ENCODE measurements at places on chromosomes 1 and 21.

DNA sequence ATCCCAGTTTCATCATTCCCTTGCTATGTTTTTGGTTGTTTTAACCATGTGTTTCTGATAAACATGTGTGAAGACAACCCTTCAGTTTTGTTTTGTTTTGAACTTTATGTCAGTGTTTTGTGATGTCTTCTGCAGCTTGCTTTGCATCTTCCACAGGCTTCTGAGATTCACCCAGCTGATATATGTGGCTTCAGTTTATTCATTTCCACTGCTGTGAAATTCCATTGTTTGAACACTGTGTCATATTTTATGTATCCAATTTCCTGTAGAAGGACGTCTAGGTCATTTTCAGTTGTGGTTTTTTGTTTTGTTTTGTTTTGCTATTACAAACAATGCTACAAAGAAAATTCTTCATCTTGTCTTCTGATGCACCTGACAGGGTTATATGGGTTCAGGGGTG is 27.2 kb upstream of the SLC26A9 start:
- DNase-seq: no peak

GRCh38 chr1:221557013-221557412 is 184.9 kb downstream of the DUSP10 start:
- no peak for DNase-seq

DNA sequence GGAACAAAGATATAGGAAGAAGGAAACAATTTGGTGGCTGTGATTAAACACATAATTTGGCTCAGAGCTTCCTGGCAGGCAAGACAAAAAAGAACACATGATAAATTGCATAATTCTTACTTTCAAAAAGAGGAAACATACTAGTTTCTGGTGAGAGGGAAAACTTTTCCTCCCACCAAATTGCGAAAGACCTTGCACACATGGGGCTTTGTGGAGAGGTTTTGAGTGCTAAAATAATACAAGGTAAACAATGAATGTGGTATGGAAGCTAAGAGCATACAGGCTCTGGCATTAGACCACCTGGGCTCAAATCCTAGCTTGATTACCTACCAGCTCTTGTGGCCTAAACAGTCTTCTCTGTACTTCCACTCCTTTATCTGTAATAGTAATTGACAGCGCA is 140.2 kb upstream of the HOOK1 start:
- DNase-seq: no peak

DNA sequence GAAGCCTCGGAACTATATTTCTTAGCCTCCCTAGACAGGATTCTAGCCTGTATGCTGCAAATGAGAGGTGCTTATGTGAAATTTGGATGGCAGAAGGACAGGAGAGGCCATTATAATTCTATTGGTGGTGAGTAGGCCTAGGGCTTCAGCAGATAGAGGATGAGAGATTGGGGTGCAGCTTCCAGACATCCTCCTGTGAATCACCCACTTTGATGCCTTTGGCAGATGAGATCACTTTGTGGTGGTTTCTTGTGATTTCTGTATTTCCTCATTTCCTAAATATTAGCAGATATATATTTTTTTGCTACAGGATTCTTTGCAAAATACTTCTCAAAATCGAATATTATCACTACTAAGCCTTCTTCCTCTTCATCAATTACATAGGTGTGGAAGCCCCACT is 37.3 kb downstream of the MFSD2A start:
- no peak for DNase-seq

DNA sequence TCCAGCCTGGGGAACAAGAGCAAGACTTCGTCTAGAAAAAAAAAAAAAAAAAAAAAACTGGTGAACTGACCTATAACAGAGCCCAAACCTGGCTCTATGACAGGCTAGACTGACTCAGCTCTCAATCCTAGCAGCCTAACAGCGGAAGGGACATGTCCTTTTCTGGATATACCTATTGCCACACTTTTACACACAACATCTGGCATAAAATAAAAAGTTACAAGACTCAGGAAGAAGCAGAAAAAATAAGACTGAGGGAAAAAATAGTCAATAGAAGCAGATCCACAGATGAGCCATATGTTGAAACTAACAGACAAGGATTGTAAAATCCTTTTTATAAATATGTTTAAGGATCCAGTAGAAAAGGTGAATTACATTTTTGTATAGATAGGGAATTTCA is 57.5 kb upstream of the IPO9 start:
- DNase-seq: no peak

DNA sequence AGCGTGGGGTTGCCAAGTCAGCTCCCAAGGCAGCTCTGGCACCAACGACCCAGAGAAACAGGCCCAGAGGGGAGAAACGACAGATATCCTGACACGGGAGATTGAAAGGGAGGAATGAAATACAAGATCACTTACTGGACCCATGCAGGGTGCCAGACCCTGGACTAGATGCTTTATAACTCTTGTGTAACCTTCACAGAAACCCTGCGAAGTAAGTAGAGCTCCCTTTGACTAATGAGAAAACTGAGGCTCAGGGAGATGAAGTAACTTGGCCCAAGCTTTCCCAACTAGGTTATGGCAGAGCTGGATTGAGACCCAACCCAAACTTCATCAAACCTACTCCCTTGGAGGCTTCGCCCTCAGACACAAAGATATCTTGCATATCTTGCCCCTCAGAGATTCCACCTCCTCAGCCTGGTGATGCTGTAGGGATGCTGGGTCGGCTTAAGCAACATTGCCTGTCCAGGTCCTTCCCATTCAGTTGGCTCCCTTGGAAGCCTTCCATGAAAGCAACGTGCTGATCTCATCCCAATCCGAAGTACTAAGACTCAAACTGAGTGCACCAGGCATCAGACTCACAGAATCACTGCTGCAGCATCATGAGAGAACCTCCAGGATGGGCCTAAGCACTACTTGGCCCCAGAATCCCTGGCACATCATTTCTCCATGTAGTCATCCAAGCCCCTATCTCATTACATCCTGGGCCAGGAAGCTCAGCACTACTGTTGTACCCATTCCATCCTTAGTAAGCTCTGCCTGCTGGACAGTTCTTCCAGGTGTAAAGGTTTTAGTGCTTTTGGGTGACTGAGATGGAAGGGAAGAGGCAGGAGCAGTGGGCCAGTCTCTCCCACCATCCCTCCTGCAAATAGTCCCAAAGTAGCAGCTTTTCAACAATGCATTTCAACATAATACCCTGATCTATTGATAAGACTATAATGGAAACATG is 1.1 kb upstream of the IGSF9 start:
- DNase-seq: no peak

- no peak for DNase-seq
Observed at GRCh38 chr1:61210435-61211154, 128.2 kb downstream of the NFIA start.

- DNase-seq: no peak
Observed at GRCh38 chr1:19160831-19161230, 49.2 kb downstream of the UBR4 start.

- DNase-seq: no peak
Observed at GRCh38 chr1:39145331-39145965, 59.0 kb upstream of the MACF1 start.

DNA sequence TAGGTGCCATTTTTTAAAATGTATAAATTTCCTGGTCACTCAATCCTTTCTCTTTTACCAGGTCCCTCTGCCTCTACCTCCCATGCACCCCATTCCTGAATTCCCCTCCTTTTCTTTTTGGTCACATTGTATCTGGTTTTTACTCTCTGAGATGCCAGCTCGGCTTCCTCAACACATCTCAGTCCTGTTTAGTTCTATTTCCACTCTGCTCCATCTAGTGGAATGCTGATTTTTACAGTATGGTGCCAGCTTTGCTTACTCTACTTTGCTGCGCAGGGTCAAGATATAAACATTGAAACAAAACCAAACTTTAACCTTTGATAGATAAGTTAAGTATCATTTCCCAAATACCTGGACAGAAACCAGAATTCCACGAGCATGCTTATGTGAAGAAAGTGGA is 96.0 kb downstream of the ESRRG start:
- DNase-seq: no peak

GRCh38 chr1:84020151-84020550 is 21.2 kb upstream of the TTLL7 start:
- no peak for DNase-seq

GRCh38 chr1:154265586-154265985 is 6.8 kb upstream of the HAX1 start:
- no peak for DNase-seq

DNA sequence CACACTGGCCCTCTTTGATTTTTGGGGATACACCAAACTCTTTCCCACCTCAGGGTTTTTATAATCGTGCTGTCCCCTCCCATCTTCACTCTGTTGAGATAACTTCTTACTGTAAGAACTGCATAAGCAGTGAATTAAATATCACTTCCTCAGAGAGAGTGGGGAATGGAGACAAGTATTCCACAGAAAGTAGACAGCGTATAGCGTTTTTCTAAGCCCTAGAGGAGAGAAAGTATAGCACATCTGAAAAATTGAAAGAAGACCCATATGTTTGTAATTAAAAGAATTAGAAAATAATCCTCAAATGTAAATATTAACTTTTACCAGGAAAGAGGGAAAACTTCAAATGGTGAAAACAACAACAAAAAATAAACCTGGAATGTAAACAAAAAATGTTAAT is 67.3 kb downstream of the GPR161 start:
- DNase-seq: no peak

All from hematopoietic multipotent progenitor cell treated with erythropoietin and hydrocortisone succinate and interleukin-3 and kit ligand, for 17 days (in vitro differentiated cells).